Right renal cortex interstitium (tissue), 3 donors: ENCODE measurements at places on chromosomes 4 and X.

DNA sequence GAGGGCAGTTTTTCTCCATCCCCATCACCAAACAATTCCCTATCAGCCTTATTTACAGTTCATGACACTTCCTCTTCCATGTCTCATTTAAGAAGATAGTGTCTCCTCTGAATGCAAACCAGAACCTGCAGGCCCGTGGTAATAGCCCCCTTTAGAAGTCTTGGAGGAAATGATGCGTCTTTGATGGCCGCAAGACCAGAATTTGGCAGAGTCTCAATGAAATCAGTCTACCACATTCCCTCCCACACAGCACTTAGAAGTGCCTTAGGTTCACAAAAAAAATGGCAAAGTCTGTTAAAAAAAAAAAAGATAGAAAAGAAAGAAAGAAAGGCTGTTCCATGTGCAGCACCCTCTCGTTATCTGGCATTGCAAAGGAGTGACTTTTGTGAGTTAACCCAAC is 2.1 kb upstream of the KDR start:
- no peak for DNase-seq

GRCh38 chrX:133434197-133434820 is 19.0 kb upstream of the GPC4 start:
- DNase-seq, result no peak

GRCh38 chr4:113131136-113131535 is 81.7 kb downstream of the ANK2 start:
- DNase-seq, result no peak

DNA sequence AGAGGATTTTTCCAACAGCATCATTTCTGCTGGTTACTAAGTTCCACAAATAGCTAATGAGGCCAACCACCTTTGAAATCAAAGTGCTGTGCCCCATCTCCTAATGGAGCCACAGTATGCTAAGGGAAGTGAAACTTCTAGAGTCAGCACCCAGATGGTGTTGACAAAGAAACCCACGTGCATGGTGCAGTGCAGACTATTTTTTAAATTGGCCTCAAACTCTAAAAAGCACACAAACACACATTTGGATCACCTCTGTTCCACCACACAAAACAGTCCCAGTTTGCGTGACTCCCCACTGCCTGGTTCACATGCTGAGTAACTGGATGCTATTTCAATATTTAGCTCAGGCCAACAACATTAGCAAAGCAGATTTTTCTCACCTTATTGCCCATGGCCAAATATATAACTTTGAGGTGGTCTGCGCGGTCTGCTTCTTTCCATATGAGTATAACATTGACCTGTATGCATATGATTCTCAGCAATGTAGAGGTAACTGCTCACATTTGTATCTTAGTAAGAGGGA is 69.9 kb downstream of the AMELX start:
- DNase-seq, result no peak

- no peak for DNase-seq
These were observed 54.1 kb downstream of the XAGE2 start for GRCh38 chrX:52422884-52423283.

DNA sequence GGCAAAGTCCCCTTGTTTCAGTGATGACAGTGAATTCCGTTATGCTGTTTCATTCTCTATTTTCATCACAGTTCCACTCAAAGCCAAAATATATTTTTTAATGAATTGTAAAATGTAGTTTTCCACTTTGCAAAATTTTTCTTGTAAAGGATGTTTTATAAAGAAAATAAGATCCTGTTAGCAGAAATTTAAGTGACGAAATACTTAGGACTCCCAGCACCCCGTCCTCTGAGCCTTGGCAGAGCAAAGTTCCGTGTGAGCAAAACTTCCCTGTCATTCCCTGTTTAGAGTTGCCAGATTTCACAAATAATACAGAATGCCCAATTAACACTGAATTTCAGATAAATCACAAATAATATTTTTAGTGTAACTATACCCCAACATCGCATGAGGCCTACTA is 81.0 kb upstream of the RBPJ start:
- DNase-seq, result no peak

DNA sequence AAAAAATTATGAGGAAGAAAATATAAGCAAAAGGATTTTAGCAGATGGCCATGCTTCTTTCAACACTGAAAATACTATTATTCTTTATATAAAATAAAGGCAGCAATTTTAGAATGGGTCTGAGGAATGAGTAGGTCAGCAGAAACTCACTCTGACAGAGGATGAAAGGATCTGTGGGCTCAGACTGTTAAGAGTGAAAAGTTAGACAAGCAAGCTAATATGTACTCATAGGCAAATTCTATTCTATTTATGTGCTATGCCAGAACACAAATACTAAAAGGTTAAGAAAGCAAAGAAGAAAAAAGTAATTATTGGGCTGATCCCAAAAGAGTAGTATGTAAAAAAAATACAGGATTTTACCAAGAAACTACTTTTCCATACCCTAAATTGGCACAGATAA is 13.9 kb downstream of the LCORL start:
- no peak for DNase-seq

DNA sequence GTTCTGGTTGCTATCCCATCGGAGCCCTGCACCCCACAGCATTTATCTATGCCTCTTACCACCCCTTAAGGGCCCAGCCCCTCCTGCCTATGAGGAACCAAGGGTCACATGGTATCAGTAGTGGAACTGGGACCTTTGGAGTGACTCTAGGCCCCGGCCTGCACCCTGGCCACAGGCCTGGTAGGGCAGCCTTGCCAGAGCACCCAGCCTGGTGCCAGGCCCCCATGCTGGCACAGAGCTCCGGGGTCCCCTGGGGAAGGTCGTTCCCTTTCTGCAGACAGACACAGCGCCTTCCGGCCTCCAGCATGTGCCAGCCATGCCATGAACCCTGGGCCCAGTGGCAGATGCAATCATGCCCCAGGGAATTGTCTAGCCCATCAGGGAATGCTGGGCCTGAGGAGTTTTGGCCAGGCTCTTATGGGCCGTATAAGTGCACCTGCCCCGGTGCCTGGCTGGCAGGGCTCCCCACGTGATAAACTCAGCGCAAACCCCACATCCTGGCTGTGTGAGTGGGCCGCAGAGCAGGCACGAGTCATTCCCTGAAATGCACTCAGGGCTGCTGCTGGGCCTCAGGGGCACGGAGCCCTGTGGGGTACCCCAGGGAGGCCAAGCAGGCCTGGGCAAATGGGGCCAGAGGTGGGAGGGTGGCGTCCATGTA is 19.8 kb upstream of the ADD1 start:
- DNase-seq, result no peak

DNA sequence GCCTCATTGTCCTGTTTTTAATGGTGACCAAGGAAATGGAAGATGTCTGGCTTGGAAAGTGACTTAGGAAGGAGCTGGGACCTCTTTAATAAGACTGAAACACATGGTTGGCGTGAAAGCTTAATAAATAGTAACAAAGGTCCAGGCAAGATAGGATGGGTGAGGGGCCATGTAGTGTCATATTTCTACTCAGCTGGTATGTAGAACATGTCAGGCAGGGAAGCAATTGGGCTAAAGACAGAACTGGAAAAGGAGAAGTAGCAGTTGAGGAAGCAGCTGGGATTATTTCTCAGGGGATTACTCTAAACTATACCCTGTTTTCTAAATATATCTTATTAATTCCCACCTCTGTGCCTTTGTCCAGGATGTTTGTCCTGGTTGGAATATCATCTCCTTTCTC is 18.6 kb downstream of the ITGB1BP2 start:
- DNase-seq, result no peak

GRCh38 chr4:143362349-143363046 is 25.8 kb downstream of the GAB1 start:
- no peak for DNase-seq
